Mammary microvascular endothelial cell (primary cell): ENCODE measurements at places on chromosomes 1 and 21. TPM values are rescaled to one million over a fixed set of nuclear protein-coding genes. Genes with fewer than 3 reads are reported as not detected.

The LCE1E gene
- total RNA-seq = not detected in 2 replicates

The SPRR5 gene
- not detected in 2 replicates for total RNA-seq

The CELSR2 gene
- total RNA-seq = 0.25 and 0.27 TPM in 2 replicates

The CD48 gene
- not detected in 2 replicates for total RNA-seq

The BRDT gene
- not detected in 2 replicates for total RNA-seq

The USF1 gene
- total RNA-seq = 59.0 and 59.1 TPM in 2 replicates
